NCI-H1930 (cell line): ENCODE measurements at places on chromosomes 2 and 18.

GRCh38 chr2:201256082-201256481 lies 4.3 kb upstream of the CASP8 start:
- no peak for DNase-seq

DNA sequence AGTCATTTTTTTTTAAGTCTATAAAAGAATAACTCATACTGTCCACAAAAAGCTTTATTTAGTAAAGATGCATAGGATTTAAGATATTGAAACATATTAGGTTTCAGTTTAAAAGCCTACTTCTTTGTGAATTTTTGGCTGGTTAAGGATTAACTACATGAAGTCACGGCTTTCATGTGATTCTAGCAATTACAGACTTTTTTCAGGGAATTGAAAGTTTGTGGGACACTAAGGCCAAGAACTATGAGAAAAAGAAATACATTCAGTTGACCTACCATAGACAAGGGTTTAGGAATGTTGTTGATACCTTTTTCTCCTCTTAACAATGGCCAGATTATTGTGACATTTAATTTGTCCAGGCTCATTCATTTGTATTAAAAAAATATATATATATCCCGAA lies 109.3 kb downstream of the MEIS1 start:
- no peak for DNase-seq

DNA sequence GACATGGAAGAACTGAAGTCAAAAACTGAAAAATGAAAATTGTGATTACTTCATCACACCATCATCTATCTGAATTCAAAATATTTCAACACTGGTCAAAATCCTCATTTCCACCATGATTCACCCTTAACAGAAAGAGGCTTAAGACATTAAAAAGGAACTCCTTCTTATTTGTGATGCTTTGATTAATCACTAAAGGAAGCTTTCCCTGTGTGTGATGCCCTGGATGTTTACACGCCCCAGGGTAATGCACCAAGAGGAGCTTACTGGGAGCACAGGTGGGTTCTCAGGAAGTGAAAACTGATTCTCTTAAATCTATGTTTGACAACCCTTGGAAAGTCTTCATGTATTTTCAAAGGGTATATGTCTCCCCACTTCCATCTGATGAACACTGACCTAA lies 11.5 kb downstream of the GRB14 start:
- no peak for DNase-seq

DNA sequence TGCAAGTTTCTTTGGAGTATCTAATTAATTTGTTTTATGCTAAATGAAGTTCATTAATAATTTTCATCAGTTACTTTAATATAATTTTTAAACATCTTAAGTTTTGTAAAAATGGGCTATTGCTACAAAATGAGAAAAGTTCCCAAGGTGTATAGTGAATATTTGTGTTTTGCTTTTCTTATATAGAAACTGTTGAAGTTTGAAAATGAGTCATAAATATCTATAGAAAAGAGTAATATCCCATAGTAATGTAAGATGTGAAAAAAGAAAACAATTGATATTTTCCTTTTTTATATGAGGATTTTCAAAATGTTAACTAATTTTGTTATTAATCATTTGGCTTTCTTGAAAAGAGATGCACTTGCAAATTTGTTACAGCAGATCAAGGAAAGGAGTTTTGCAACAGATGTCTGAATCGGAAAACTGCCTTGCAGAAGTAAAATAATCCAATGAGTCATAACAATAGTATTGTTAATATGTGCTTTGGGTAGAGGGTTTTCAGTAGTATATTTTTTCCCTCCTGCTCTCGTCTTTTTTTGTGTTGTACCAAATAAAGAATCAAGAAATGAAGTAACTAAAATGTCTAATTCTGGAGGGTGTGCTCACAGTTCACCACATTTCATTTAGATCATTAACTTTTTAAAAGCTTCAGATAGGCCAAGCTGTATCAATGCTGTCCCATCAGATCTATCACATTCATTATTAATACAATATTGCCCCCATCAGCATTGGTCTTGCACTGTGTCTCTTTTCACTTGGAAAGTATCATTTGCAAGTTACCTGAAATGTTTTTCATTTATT lies 15.5 kb downstream of the DUSP19 start:
- DNase-seq, result no peak

- no peak for DNase-seq
Measured at GRCh38 chr2:241309684-241310117, 5.8 kb downstream of the HDLBP start.

GRCh38 chr2:12705230-12705629 lies 11.5 kb upstream of the TRIB2 start:
- DNase-seq, result no peak

DNA sequence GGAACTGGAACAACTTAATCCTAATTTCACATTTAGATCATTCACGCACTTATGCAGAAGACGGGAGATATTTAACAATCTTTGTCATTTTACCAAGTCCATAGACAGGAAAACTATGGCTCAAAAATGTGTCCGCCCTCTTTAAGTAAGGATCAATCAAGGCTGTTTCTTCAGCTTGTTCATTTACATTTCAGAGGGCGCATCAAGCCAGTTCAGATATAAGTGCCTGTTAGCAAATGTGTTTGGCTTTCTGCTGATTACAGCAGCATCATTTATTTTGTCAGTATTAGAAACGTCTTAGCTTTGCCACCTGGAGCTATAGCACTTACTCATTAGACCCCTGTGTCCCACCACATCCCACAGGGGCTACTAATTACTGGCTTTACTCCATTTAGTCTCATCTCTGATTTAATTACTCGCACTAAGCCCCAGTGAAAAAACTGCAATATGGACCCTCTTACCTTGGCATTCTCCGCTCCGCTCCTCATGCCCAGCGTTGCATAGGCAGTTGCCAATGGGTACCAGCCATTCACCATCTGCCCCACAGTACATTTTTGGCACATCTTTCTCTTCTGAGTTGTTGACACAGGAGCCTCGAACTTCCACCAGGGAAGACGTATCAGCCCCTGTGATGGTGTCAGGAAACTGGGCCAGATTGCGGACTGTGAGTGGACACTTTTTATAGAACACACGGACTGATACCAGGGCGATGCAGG lies 8.7 kb downstream of the EPHA4 start:
- no peak for DNase-seq

- no peak for DNase-seq
Measured at GRCh38 chr2:215615803-215616174, 179.9 kb upstream of the FN1 start.

- DNase-seq, result no peak
Measured at GRCh38 chr2:6919901-6920742, 2.9 kb downstream of the RNF144A start.

GRCh38 chr2:174063492-174064092 lies 98.4 kb upstream of the SP3 start:
- DNase-seq, result no peak

- DNase-seq, result no peak
Measured at GRCh38 chr2:101803128-101803527, 105.6 kb downstream of the MAP4K4 start.

DNA sequence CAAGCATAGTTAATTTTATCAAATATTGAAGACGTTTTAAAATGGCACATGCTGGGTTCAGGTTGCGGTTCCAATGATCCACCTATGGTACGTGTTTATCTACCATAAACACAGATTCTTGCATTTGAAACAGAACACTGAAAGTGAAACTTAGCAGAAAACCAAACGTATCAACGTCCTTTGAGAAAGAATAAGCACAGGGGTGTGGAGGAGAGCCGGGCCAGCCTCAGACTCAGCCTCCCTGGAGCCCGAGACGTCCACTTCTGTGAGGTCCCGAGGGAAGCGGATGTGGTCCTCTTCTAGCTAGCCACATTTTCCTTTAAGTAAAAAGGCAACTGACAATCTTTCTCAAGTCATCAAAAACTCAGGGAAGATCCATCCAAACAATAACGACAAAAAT lies 195.9 kb downstream of the RTP5 start:
- DNase-seq, result no peak

DNA sequence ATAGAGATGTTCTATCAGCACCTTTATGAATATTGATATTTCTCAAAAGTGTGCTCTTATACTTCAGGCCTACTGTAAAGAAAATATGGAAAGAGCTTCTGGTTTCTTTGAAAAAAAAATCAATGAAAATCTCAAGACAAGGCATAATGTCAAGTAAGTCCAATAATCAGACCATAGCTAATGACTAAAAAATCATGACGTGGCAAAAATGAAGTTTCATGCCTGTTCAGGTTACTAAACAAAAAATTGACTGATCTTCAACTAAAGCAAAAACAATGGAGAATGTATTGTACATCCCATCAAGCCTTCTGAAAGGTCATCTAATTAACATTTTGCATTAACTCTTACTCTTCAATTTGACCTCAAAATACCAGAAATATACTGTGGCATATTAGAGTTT lies 824.4 kb downstream of the EPHA4 start:
- DNase-seq, result no peak

- DNase-seq, result no peak
Measured at GRCh38 chr2:134233728-134234136, 20.1 kb upstream of the MGAT5 start.
